Upper lobe of left lung (tissue), 6 donors: ENCODE measurements at places on chromosomes 6 and 20. TPM values are rescaled to one million over a fixed set of nuclear protein-coding genes. Genes with fewer than 3 reads are reported as not detected.

DNA sequence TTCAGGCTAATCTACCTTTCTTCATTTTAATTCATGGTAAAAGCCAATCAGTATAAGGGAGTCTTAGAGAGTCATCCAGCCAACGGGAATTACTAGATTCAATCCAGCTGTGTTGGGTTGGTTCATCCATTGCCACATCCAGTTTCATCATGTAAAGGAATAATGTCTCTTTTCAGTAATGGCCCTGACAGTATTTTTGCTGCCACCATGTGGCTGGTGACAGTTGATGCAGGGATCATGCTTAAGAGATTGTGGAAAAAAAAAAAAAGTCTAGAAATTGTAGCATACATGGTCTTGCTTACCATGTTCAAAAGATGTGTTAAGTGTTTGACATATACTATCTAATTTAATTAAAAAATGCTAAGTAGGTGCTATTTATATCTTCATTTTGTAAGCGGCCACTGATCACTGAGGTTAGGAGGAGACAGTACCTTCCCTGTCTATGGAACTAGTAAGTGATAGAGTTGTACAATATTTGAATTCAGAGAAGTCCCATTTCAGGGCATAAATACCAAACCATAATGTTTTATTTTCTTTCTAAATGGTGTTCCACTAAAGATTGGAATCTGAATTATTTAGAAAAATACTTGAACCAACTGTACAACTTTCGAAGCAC is 135.9 kb downstream of the KHDRBS2 start:
- no peaks in the 10 kb centered on the region for H3K27me3 ChIP-seq
- H3K36me3 ChIP-seq: no peaks in the 10 kb centered on the region
- H3K4me3 ChIP-seq: no peak overlapping the region

- no peaks in the 10 kb centered on the region for H3K36me3 ChIP-seq
- no peak for DNase-seq
- H3K4me3 ChIP-seq: no peak overlapping the region
- H3K27me3 ChIP-seq: no peaks in the 10 kb centered on the region
- H3K27ac ChIP-seq: no peak overlapping the region
Measured at GRCh38 chr6:130720076-130720715, 107.0 kb upstream of the SMLR1 start.

- peak overlapping the region; percentile 72 for H3K4me3 ChIP-seq
- H3K27me3 ChIP-seq: no peaks in the 10 kb centered on the region
- H3K4me1 ChIP-seq: peaks cover 33% of the 10 kb centered on the region
- H3K36me3 ChIP-seq: peaks cover 16% of the 10 kb centered on the region
- peak overlapping the region; percentile 94 for H3K27ac ChIP-seq
- DNase-seq: no peak
Measured at GRCh38 chr6:11229655-11230046, 2.8 kb downstream of the NEDD9 start.

OPRL1 gene
- total RNA-seq: 1.7 TPM

- no peaks in the 10 kb centered on the region for H3K27me3 ChIP-seq
- no peak overlapping the region for H3K27ac ChIP-seq
- no peak for DNase-seq
- no peaks in the 10 kb centered on the region for H3K4me1 ChIP-seq
- H3K4me3 ChIP-seq: no peak overlapping the region
Measured at GRCh38 chr6:41621367-41621766, 16.9 kb upstream of the MDFI start.

LHFPL5 gene
- not detected for total RNA-seq

DNA sequence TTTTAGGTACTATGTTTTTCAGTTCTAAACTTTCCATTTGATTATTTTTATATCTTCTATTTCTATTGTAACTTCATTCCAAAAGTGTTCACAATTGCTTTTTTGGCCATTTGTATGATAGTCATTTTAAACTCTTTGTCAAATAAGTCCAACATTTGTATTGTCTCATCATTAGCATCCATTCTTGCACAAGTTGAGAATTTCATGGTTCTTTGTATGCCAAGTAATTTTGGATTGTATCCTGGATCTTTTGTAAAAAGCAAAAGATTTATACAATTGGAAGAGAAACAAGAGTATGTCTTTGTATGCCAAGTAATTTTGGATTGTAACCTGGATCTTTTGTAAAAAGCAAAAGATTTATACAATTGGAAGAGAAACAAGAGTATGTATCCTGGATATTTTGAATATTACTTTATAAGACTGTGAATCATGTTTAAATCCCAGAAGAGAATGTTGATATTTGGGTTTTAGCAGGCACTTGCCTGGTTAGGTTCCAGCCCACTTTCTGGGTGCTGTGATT is 36.9 kb upstream of the NT5E start:
- H3K4me3 ChIP-seq: no peak overlapping the region
- no peak overlapping the region for H3K27ac ChIP-seq
- no peaks in the 10 kb centered on the region for H3K27me3 ChIP-seq
- H3K36me3 ChIP-seq: no peaks in the 10 kb centered on the region
- H3K4me1 ChIP-seq: no peaks in the 10 kb centered on the region
- DNase-seq: no peak

GRCh38 chr6:5412663-5413062 is 151.3 kb downstream of the FARS2 start:
- DNase-seq: no peak
- H3K36me3 ChIP-seq: no peaks in the 10 kb centered on the region
- no peak overlapping the region for H3K4me3 ChIP-seq
- H3K27me3 ChIP-seq: no peaks in the 10 kb centered on the region

DHX35 gene
- total RNA-seq: 10.7 TPM

GRCh38 chr20:32466739-32467505 is 108.8 kb downstream of the ASXL1 start:
- H3K27me3 ChIP-seq: no peaks in the 10 kb centered on the region
- no peak overlapping the region for H3K4me3 ChIP-seq
- peaks cover 80% of the 10 kb centered on the region for H3K4me1 ChIP-seq
- H3K36me3 ChIP-seq: peaks cover 3% of the 10 kb centered on the region
- peak; percentile 20 for DNase-seq

TRIM10 gene
- total RNA-seq: 0.11 TPM

DNA sequence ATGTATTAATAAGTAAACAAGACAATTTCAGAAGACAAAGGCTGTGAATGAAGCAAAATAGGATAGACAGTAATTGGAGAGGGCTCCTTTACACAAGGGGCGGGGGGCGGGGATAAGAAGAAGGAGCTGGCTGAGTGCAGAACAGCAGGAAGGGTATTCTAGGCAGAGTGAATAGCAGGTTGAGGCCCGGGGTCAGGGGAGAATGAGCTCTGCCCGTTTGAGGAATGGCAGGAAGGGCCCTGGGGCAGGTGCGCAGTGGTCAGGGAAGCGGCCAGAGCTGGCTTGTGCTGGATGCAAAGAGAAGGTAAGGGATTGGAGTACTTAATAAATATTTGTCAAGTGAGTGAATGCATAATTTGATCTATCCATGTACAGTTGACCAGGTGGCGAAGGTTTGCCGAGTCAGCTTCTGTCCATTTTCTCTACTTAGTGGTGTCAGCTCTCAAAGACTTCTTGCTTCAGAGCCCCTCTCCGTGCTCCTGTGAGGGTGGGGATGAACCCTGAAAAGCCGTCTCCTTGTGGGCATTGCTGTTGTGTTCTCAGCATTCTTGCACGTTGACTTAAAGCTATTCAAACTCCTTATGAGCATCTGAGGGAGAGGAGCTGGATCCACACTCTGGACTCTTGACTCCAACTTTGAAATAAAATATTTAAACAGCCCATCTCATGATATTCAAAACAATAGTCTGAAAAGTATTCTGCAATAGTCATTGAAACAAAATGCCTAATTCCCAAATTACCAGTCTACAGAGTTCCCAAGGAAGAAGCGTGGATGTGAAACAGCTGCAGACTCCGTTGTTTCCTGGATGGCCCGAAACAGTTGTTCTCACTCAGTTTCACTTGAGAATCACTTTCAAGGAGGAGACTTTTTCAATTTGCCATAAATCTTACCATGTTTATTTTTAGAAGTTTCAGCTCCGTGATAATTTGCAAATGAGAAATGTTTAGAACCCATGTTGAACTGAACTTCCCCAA is 105.1 kb downstream of the EDN3 start:
- H3K4me3 ChIP-seq: no peak overlapping the region
- no peaks in the 10 kb centered on the region for H3K36me3 ChIP-seq
- H3K27me3 ChIP-seq: peaks cover 15% of the 10 kb centered on the region
- no peak overlapping the region for H3K27ac ChIP-seq

DNA sequence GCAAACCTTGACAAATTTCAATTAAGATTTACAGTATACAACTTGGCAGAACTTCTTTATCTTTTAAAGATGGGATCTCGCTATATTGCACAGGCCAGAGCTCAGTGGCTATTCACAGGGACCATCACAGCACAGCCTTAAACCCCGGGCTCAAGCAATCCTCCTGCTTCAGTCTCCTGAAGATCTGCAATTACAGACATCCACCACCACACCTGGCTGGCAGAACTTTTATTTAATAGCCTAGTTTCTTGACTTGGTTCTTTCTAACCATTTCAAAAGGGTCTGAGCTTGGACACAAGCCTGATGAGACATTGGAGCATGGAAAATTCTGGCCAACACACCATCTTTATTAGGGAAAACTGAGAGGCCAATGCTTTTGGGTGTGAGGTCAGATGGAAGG is 151.6 kb upstream of the KCNG1 start:
- H3K4me3 ChIP-seq: no peak overlapping the region
- no peak overlapping the region for H3K27ac ChIP-seq
- no peak for DNase-seq
- H3K4me1 ChIP-seq: no peaks in the 10 kb centered on the region
- no peaks in the 10 kb centered on the region for H3K27me3 ChIP-seq

EPPIN gene
- total RNA-seq: not detected

DNA sequence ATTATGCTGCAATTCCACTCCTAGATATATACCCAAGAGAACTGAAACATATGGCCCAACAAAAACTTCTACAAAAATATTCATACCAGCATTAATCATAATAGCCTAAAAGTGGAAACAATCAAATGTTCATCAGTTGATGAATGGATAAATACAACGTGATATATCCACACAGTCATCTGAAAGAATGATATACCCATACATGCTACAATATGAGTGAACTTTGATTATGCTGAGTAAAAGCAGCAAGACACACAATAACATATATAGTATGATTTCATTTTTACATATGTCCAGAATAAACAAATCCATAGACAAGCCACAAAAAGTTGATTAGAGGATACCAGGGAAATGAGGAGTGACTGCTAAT is 30.7 kb downstream of the CDK19 start:
- H3K27ac ChIP-seq: no peak overlapping the region
- H3K36me3 ChIP-seq: no peaks in the 10 kb centered on the region
- no peak overlapping the region for H3K4me3 ChIP-seq
- no peaks in the 10 kb centered on the region for H3K27me3 ChIP-seq
- DNase-seq: no peak
- H3K4me1 ChIP-seq: peaks cover 6% of the 10 kb centered on the region

TRIM31 gene
- 0.79 TPM for total RNA-seq

MEI4 gene
- total RNA-seq: not detected

DNA sequence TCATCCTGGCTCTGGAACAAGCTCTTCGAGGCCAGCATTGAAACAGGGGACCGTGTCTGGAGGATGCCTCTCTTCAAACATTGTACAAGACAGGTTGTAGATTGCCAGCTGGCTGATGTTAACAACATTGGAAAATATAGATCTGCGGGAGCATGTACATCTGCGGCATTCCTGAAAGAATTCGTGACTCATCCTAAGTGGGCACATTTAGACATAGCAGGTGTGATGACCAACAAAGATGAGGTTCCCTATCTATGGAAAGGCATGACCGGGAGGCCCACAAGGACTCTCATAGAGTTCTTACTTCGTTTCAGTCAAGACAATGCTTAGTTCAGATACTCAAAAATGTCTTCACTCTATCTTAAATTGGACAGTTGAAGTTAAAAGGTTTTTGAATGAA is 3.6 kb upstream of the CDKN1A start:
- no peaks in the 10 kb centered on the region for H3K36me3 ChIP-seq
- H3K4me3 ChIP-seq: no peak overlapping the region
- H3K27ac ChIP-seq: no peak overlapping the region
- DNase-seq: no peak

DNA sequence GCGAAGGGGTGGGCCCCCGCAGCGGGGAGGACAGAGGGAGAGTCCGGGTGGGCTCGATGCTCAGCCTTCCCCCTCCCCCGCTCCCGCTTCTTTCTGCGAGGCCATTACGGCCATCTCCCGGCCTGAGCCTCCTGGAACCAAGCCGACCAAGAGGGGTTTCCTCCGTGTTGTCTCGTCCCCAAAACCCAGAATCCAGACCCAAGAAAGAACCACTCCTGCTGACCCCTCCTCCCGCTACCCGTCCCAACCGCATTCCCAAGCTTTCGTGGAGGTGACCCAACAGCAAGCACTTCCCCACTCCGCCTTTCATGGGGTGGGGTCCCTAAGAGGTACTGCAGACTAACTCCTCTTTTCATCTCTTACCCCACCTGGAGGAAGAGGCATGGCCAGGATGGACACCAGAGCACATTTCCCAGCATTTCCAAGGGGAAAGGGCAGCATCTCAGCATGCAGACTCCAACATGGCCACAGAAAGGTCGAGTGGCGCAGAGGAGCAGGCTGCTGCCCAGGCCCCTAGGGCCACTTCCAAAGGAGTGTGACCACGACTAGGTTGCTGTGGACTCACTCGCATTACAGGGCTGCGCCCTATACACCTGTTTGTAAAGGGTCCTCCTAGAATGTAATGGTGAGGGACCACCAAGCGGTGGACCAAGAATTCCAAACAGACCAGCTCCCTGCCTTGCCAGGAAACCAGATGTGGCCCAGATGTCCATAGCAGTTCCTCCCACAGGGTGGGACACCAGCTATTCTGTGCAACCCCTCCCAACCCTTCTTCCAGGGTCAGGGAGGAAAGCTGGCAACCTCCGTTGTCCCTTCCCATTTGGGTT is 53.4 kb downstream of the MRPL14 start:
- H3K36me3 ChIP-seq: no peaks in the 10 kb centered on the region
- peaks cover 32% of the 10 kb centered on the region for H3K4me1 ChIP-seq
- H3K27me3 ChIP-seq: no peaks in the 10 kb centered on the region
- H3K4me3 ChIP-seq: peak overlapping the region; percentile 62
- no peak overlapping the region for H3K27ac ChIP-seq

DNA sequence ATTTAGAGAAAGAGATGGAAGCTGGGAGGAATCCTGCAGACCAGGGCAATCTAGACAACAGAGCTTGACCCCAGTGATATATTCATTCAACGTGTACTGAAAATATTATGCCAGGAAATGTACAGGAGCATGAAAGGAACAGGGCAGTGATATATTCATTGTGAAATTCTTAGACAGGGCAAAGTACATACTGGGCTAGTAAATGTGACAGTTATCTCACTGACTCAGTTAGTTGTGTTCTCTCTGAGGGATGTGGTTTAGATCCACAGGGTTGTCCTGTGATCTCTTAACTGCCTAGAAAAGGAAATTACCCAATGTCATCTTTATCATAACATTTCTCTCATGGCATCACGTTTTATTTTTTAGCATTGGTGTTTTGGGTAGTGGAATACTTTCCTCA is 891.3 kb downstream of the EYS start:
- H3K36me3 ChIP-seq: no peaks in the 10 kb centered on the region
- H3K4me3 ChIP-seq: no peak overlapping the region
- no peak overlapping the region for H3K27ac ChIP-seq
